ENCODE measurements at places on chromosomes 3 and 15.
A peak's percentile ranks its signal among the peaks of the same experiment; 100 is the strongest.

GRCh38 chr15:71607383-71607782 is 203.0 kb upstream of the NR2E3 start:
- no peak for DNase-seq

DNA sequence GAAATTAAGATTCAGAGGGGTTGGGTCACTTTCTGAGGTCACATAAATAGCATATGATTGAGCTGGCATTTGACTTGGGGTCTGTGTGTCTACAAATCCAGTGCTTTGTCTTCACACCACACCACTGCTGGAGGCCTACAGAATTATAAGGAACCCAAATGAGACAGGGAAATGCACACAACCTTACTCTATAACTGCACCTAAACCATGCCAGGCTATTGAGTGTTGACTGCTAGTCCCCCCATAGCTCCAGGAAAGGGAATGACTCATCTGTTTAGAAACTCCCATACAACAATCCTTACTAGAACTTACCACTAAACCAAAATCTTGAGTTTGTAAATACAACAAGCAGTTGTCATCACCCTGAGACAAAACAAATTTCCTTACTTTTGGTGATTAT is 16.9 kb upstream of the TSC22D2 start:
- no peak for DNase-seq

- no peak for DNase-seq
Observed at GRCh38 chr3:33075995-33076394, 21.0 kb downstream of the GLB1 start.

- DNase-seq = no peak
Observed at GRCh38 chr3:143784446-143784845, 63.8 kb downstream of the SLC9A9 start.

GRCh38 chr3:130857336-130858026 is 36.4 kb upstream of the ATP2C1 start:
- DNase-seq = peak; percentile 37

DNA sequence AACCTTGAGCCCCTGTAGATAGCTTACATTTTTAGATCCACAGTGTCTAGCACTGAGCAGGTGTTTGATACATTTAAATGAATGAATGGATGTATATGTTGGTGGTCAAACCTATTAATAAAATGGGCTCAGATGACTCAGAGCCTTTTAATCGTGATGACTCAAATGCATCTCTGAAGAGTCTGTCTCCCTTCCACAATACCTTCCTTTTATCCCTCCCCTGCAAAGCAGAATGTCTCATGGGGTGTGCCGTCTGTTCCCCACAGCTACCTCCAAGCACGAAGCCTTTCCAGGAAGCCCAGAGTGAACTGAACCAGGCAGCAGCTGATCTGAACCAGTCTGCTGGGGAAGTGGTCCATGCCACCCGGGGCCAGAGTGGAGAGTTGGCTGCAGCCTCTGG is 303.5 kb upstream of the TPM1 start:
- DNase-seq = no peak

DNA sequence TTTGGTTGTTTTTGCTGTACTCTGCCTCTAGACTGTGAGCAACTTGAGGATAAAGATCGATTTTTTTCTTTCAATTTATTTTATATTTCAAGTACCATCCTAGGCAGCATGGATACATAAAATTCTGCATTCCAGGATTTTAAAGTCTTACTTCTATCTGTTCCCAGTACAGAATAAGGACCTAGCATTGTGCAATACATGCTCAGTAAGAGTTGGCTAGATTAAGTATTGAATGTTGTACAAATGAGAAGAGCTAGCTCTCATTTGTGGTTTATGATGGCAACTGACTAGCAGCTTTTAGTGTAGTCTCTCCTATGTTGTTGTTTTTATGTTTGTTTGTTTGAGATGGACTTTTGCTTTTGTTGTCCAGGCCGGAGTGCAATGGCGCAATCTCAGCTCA is 222.7 kb downstream of the TP63 start:
- no peak for DNase-seq

GRCh38 chr3:118408431-118408830 is 626.2 kb downstream of the IGSF11 start:
- no peak for DNase-seq

DNA sequence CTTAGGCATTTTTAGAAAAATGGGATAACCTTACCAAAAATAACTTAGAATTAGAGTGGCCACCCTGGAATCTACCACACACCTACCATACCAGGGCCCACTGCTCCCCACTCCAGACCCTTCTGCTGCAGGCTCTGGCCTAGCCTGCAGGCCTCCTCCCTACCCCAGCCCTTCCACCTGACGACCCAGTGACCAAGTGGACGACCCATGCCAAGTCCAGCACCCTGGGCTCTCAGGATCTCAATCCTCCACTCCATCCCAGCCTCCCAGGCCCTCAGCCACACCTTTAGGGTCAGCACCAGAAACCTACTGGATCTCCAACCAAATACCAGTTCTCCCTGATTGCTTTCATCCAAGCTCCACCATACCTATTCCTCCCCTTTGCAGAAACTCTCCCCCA is 145.8 kb downstream of the TPRA1 start:
- no peak for DNase-seq

DNA sequence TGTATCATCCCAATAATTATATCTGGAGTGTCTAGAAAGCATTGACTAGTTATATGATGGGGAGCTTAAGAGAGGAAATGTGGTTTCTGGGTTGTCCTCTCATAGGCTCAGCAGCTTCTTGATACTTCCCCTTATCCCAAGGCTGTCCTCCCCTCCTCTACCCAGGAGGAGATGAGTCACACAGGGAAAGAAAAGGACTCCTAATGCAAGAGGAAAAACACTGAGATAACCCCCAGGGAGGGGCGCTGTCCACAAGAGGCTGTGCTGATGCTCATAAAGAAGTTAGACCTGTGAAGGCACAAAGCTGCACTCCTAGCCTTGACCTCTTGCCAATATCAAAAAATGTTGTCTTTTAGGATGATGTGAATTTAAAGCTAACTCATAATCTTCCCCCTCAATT is 28.8 kb upstream of the GYG1 start:
- DNase-seq = peak; percentile 79

DNA sequence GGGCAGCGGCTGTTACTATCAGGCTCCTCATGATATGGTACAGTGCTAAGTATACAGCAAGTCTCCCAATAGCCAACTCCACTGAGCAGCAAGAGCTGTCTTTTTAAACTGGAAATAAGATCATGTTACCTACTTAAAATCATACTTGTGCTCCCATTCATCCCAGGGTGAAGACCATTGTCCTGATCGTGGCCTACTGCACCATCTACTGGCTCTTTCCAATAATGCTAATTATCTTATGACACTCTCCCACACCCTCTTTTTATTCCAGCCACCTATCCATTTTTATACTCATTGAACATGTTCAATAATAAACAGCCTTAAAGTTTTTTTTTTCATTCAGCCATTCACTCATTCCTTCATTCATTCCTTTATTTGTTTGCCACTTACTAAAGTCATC is 117.7 kb downstream of the GBE1 start:
- peak; percentile 47 for DNase-seq

- DNase-seq = no peak
Observed at GRCh38 chr3:4198491-4198890, 104.7 kb upstream of the SETMAR start.

DNA sequence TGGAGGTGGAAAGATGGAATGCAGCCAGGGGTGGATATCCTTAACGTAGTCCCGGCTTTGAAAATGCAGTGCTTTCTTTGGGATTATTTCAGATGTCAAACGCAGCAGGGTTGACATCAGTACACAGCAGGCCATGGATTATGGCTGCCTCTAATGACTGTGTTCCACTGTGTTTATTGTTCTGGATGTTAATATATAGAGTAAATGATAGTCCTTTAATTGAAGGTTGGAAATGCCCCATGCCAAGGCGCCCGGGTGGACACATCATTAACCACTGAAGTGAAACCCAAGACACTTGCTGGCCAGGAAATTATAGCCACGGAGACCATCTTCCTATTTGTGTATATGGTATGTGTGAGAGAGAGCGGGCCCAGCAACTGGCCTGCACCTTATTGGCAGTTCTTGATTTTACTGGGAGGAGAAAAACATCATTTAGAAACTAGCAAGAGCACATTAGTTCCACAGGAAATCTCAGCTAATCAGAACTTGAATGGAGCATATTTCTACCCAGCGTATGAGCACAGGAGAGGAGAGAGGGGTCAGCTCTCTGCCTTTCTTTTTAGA is 254.9 kb upstream of the RASGRP1 start:
- DNase-seq = no peak

GRCh38 chr3:143321058-143321769 is 201.6 kb downstream of the CHST2 start:
- no peak for DNase-seq

DNA sequence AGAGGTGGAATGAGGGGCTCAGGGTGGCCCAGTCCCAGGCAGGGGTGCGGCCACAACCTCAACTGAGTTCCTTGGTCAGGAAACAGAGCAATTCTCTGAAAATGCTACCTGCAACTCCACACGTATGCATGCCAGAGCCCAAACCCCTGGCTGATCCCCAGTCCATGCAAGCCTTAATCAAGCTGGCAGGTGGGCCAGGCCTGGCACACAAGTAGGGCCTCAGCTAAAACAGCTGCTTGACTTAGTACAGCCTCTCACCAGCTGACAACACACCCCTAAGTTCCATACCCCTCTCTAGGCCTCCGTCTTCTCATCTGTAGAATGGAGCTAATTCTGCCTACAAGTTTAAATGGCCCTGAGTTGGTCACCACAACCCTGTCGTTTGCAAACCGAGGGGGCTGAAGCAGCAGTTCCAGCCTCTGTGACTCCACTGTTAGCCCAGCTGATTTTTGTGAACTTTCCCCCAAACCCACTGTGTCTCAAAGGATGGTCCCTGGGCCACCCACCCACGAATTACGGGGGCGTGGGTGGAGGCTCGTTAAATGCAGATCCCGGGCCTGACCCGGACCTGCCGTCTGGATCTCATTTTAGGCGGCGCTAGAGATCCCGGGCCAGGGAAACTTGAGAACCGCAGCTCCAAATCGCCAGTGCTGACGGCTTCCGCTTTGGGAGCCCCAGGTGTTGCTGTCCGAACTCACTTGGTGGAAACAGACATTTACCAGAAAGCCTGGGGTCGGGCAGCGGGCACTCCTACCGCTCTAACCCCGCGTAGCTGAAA is 927 bp downstream of the CHDH start:
- DNase-seq = peak; percentile 58
